ENCODE measurements at places on chromosomes 7 and 10.

DNA sequence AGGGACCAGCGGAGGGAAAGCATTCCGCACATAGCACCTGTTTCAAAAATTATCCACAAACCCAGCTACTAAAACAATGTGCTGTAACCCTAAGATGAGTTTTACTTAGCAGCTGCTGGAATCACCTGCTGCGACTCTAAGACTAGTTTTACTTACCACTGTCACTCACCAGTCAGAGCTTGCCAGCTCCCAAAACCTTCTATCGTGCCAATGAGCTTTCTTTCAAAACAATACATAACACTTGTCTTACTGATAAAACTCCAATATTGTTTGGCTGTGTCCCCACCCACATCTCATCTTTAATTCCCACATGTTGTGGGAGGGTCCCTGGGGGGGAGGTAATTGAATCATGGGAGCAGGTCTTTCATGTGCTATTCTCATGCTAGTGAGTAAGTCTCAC, 18.4 kb downstream of the ST8SIA6 start:
- DNase-seq = no peak

DNA sequence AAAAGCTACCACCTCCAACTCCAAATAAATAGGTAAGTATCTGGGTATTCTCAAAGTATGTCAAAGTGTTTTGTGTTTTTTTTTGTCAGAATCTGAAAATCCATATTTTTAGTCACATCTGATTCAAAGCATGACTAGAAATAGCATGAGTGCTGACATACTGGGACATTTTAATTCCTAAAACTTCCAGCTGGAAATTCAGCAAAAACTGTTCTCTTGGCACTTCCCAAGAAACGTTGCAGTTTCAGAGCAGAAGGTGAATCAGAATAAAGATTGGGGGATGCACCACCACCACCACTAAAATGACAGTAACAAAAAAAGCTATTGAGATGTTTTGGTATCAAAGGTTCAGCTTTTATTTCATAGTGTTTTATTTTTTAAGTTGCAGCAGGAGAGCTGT, 724.6 kb upstream of the CELF2 start:
- DNase-seq = no peak

DNA sequence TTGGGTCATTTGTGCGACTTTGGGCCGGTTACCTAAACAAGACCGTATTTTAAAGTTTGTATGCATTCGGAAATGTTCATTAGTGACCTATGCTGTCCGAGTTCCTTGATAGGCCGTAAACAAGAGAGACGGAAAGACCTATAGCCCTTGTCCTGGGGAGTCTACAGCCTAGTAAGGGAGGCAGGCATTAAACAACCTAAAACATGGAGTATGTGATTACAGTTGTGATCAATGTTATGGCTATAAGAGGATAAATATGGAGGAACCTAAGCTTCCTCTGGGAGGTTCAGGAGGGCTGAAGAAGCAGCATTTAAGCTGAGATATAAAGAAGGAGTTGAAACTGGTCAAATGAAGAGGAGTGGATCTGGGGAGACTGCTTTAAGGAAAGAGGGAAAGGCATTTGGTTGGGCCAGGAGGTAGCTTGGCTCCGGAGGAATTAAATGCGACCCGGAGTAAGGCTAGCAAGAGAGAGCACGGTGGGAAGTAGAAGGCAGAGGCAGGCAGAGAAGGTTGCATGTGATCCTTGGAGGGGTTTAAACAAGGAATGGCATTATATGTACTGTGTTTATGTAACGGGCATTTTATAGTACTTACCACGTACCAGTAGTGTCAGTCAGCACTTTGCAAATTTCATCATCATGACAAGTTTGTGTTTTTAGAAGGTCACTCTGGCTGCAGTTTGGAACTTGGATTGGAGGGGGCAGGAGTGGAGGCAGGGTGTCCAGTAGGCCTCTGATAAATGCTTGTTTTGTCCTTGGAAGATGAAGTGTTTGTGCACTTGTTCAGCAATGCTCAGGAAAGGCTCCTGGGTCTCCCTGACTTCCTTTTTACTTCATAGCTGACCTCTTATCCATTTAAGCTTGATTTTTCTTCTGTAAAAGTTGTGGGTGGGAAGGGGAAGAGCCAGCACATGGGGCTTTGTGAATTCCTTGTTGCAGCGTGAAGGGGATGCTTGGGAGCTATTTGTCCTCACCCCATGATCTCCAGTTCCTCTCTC, 1.0 kb upstream of the AVPI1 start:
- no peak for DNase-seq

DNA sequence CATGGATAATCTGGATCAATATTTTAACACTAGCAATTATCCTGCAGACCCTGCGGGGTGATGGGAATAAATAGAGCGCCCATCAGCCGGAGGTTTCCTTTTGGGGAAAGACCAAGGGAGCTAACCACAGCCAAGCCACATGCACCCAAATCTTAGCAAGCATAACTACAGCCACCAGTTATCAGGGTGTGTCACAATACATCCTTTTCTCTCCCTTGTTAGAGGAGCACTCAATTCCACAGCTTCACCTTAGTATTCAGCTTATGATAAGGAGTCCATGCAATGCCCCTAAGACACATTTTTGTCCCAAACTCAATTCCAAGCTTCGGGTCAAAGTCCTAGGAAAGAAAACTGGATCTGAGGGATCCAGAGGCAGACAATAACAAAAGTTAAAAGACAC, 15.9 kb downstream of the TOMM7 start:
- no peak for DNase-seq

DNA sequence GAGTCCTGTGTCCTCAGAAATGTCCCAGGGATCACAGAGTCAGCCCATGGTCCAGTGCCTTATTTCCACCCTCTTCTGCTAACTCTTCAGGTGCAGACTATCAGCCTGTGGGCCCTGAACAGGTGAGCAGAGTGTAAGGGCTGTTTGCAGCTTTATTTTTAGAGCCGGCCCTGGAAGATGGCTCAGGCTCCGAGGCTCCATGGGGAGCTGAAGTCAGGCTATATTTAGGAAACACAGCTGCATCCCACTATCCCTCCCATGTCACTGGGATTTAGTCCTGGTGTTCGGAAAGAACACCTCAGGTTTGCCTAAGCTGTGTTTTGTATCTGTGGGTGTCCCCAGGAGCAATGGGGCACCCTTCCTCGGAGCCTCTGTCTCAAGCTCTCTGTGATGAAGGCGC, 126.9 kb downstream of the RPS24 start:
- DNase-seq = no peak

GRCh38 chr10:5944389-5945189, 32.8 kb downstream of the IL15RA start:
- no peak for DNase-seq

DNA sequence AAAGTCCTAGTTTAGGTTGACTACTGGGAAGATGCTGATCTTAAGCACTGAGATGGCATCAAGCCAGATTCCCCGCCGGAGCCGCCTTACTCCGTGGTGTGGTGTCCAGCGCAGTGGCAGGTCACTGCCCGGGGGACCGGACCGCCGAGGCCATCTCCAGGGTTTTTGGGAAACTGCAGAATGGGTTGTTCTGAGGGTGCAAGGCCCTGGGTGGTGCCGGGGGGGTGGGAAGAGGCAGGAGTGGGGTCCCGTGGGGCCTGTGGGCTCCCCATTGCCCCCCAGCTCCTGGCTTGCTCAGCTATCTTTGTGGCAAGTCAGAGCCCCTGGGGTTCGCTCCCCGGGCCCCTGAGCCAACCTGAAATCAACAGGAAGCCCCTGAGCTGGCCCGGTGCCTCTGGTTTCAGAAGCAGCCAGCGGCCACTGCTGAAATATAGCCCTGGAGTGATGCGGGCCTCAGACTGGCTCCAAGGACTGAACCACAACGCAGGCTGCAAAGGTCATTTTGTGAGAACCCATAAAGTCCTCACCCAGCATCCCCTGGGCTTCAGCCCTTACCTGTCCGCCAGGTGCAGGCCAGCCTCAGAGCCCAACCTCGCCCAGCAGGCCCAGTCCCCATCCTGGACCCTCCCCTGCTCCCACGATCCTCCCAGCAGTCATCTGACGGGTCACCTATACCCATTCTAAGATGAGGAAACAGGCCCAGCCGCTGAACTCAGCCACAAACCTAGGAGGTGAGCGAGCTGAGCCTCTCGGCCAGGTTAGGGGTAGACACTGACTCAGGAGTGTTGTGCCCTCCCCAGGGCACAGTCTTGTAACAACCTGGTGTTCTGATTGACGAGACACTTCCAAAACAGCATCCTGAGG, 102.7 kb downstream of the PDGFA start:
- DNase-seq = no peak

- DNase-seq = peak; percentile 65
Observed at GRCh38 chr10:70461397-70462348, 16.9 kb upstream of the PALD1 start.

DNA sequence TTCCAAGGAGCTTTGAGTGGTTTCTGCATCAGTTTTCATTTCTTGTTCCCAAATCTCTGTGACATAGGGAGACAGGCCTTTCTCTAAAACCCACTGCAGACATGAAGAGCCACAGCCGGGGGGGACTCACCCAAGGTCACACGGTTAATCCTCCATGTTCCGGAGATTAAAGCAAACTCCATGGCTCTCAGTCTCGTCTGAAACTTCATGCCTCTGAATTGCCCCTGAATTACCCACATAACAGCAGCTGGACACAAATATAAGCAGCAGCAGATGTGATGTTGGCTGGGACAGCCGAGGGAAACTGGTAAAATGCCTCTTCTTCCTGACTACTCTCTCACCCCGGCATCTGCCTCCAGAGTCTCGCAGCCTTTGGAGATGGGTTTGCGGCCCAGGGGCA, 402.2 kb downstream of the DNAJB6 start:
- DNase-seq = no peak

GRCh38 chr7:127632276-127632910, 14.5 kb upstream of the PAX4 start:
- DNase-seq = no peak

- no peak for DNase-seq
Observed at GRCh38 chr10:61618388-61618961, 44.3 kb upstream of the CABCOCO1 start.

- DNase-seq = peak; percentile 77
Observed at GRCh38 chr10:110646417-110647135, 2.4 kb downstream of the RBM20 start.

- DNase-seq = peak; percentile 50
Observed at GRCh38 chr7:51666751-51667150, 350.1 kb upstream of the COBL start.

DNA sequence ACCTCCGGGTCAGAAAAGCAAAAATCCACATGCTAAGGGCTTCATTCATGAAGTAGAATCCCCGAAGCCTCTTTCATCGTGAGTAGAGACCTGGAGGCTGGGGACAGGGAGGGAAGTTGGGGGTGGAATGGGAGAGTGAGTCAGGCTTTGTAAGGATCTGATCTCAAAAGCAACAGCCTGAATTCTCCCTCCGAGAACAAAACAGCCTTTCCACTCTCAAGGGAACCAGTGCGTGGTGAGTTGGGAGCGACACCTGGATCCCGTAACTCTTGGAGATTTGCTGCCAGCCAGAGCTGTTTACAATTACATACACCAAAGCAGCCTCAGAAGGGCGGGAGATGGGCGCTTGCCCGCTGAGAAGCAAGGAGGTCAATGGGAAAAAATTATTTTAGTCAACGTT, 10.8 kb downstream of the AFAP1L2 start:
- DNase-seq = no peak

DNA sequence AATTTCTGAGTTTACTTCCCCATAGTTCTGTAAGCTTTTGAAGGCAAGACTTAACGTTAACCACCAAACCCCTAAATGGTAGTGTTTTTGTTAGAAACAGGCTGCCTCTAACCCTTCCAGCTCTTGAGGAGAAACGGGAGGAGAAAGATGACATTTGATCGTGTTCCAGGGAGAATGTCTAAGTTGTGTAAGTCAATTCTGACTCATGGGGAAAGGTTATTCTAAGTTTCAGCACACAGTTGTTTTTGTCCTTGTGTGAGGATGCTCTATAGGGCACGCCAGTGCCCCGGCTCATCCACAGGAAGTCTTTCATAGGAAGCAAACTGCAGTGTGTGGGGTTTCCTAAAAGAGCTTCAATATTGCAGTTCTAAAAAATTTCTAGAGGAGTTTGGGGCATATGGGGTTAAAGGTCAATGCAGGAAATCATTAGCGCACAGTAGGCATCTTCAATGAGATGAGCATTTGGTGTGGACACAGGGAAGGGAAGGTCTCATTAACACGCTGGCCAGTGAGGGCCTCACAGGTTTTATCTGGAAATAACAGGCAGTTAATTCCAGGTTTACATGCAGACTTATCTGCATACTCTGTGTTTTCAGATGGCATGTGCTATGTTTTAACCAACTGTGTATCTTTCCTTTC, 638.2 kb upstream of the IGFBP3 start:
- DNase-seq = peak; percentile 22

DNA sequence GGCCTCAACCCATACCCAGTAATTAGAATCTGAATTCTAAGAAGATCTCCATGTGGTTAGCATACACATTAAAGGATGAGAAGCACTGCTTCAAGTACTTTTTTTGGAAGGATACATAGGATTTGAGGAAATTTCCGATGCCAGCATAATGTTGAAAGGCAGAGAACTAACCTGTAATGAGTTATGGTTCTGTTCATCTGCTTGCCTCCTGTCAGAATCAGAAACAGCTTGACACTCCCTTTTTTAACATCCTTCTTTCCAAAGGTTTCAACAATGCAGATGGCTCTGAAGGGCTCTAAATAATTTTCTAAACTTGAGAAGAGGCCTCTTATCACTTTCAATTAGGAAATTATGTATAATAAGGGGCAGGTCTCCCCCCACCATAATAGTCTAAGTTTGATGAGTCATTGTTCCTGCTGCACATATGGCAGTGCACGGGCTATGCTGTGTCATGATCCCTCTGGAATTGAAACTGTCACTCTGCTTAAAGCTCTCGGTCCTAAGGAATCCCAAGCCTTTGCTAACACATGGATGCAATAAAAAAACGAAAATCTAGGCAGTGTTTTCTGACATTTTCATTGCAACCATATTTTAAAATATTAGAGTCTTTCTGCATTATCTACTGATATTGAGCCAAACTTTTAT, 291.2 kb upstream of the FZD1 start:
- peak; percentile 27 for DNase-seq

DNA sequence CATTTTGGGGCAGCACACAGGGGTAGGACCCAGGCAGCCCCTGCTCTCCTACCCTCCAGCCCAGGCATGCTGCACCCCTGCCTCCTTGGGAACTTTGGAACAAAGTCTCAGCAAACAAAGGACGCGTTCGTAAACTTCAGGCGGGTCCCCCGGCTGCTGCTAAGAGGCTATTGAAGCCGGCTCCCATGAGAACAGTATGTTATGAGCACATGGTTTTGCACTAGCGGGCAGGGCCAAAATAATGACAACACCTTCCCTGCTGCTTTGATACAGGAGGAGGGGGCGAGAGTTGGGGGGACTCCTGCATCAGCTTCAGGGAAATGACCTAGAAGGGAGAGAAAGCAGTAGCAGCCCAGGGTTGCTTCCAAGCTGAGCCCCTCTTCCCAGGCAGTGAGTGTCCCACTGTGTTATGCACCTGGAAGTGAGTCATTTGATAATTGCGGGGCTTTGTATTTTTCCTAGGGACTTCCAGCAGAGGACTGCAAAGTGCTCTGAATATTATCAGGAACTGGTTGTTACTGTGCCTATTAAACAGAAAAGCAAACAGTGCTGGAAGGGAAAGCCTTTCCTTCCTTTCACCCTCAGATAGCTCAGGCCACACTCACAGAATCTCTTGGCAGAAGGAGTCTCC, 6.9 kb downstream of the ITPRIP start:
- no peak for DNase-seq

GRCh38 chr7:51950813-51951212, 634.2 kb upstream of the COBL start:
- no peak for DNase-seq
